ENCODE measurements at places on chromosomes 5 and 9.

DNA sequence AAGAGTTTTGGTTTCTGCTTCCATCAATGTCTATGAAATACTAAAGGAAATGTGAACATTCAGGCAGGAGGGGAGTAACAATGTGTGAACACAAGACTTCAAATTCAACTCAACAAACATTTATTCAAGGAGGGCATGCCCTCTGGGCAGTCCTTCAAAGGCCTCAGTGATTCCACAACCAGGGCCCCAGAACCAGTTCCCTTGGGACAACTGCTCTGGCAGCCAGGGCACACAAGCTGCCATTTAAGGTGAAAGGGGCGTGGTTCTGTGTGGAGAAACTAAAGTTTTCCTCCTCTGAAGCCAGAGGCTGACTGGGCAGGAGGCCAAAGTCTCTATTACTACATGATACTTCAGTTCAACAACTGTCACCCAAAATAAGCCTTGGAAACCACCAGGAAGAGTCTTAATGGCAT lies 3.2 kb downstream of the RBM18 start:
- DNase-seq = no peak

- DNase-seq = no peak
These were observed 111.0 kb upstream of the NFIB start for GRCh38 chr9:14424983-14425382.

GRCh38 chr5:54581831-54582548 lies 64.4 kb downstream of the SNX18 start:
- no peak for DNase-seq

DNA sequence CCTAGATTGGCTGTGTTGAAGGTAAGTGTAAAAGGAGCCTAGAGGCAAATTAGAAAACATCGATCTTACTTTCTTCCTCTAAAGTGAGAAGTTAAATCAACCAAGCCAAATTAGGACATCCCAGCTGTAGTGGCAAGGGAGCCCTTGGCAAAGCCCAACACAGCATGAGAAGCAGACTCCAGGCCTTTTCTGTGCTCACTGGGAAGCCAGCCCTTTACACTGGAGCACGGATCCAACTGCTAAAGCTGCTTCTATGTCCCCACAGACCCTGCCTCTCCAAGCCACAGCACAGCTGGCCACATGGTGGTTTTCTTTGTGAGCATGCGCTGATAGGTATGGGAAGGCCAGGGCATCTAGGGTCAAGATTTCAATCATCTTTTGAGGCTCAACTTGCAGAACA lies 94.1 kb downstream of the APBA1 start:
- no peak for DNase-seq

DNA sequence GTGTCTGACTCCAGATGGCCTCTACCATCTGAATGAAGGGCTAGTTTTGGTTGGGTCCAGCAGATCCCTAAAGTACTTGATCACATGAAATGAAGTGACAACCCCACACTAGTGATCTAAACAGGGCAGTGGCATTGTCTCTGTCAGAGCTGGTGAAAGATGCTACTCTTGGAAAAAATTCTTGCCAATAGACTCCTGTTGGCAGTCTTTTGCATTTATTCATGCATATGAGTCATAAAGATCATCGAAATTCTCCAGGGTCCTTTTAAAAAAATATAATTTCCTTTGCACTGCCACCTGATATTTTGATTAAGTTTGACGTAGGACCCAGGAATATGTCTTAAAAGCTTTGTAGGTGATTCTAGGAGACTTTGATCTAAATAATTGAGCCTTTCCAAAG lies 135.1 kb upstream of the ELL2 start:
- no peak for DNase-seq

GRCh38 chr5:29720954-29721353 lies 1472.5 kb upstream of the CDH6 start:
- no peak for DNase-seq

DNA sequence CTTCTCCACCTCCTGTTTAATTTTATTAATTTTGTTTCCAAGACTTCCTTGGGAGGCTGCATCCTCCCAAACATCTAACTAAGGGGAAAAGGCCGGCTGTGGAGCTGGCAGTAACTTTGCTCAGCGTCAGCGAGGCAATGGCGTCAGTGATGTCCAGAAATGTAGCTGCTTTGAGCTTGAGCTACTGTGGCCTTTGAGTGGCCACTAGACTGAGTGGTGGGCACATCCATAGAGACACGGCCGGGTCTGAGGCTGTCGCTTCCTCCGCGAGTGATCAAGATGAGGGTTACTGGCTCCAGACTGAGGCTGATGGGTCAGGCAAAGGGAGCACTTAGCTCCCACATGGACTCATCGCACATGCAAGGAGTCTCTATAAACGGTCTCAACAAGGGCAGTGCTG lies 277.0 kb downstream of the HSPA4 start:
- no peak for DNase-seq

All from stimulated activated CD8-positive, alpha-beta memory T cell treated with anti-CD3 and anti-CD28 coated beads, Interleukin-7, amount 100 ng/mL, for 4 hours (primary cell).